ENCODE measurements at places on chromosomes 13 and 19. TPM values are rescaled to one million over a fixed set of nuclear protein-coding genes. Genes with fewer than 3 reads are reported as not detected.

Gene CALR3
- not detected for total RNA-seq

Gene CDC42EP5
- total RNA-seq = 24.1 TPM

Gene GPR183
- total RNA-seq = 17.2 TPM

DNA sequence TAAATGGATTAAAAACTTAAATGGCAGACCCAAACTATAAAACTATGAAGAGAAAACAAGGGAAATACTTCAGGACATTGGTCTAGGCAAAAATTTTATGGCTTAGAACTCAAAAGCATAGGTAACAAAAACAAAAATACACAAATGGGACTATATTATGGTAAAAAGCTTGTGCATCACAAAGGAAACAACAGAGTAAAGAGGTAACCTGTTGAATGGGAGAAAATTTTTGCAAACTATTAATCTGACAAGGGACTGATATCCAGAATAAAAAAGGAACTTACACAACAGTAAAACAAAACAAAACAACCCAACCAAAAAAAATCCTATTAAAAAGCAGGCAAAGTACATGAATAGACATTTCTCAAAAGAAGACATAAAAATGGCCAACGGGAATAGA is 9.3 kb upstream of the ZNF546 start:
- no peak for DNase-seq

DNA sequence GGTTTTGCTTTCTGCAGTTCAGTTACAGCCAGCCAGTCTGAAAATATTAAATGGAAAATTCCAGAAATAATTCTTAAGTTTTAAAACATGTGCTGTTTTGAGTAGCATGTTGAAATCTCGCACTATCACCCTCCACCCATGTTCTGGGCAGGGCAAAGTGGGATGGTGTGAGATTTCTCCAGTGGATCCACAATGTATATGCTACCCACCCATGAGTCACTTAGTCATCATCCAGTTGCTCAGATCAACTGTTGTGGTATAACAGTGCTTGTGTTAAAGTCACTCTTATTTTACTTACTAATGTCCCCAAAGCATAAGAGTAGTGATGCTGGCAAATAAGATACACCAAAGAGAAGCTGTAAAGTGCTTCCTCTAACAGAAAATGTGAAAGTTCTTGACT is 56.4 kb downstream of the CYSLTR2 start:
- no peak for DNase-seq

DNA sequence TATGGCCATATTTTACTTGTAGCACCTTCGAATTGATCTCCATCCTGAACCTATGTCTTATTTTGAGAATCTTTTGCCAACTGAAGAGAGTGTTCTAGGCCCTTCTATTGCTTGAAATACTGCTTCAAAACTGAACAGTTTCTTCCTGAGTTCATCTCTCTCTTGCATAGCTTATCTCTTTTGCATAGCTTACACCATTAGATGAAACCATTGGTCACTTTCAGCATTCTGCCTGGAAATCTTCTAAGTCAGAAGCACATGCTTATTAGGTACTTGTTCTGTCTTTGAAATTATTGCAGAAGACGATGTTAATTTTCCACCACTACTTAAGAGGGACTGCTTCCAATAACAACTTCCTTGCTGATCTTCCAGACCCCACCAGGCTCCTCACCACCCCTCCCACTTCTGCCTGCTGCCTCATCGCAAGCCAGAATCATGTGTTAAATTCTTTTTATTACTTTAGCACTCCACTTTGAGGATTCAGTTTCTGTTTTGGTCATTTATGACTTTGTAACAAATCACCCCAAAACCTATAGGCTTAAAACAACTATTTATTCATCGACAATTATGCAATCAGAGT is 122.4 kb upstream of the MAB21L1 start:
- DNase-seq = no peak
